ENCODE measurements at places on chromosomes 5 and 9.

- DNase-seq = peak; percentile 47
These were observed 288.7 kb downstream of the FBXL17 start for GRCh38 chr5:108093186-108093585.

GRCh38 chr5:76789991-76790581 lies 28.7 kb upstream of the F2RL1 start:
- peak; percentile 37 for DNase-seq

DNA sequence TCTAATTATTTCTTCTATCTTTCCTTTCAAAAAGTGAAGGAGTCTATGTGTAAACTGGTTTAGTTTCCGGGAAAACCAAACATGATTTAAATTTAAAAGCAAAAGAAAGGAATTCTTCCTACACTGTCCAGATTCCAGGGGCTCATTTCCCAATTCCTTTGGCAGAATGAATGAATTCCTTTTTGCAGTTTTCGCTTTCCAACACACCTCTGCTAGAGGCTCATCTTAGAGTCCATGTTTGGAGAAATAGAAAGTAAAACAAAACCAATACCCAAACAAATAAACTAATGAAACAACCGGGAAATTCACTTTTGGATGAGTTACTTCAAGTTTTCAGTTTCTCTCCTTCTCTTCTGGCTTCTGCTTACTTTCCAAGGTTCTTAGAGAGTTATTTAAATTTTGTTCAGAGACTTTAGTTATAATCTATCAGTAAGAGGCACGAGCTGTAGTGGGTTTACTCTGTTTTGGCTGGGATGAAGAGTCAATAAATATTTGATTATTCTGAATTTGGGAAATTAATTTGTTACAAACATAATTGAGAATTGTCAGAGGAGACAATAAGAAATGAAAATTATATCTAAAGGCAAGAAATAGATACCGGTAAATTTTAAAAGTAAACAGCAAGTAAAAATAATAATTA lies 365.0 kb upstream of the CDH9 start:
- DNase-seq = peak; percentile 13

- DNase-seq = no peak
These were observed 55.1 kb downstream of the TLE1 start for GRCh38 chr9:81633952-81634854.

DNA sequence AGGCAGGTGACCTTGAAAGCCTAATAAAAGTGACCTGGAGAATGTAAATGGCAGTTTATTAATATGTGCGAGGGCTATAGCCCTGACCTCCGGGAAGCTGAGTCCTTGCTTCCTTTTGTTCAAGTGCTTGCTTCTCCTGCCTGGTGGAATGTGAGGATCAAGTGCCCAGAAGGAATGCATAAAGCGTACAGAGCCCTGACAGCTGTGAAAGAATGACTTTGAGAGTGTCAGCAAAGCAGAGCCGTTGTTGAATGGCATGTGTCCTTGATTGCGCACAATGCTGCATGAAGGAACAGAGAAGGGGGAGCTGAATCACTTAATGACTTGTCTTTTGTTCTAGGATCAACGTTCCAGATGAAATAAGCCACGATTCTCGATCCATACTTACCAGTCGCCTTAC lies 133.0 kb downstream of the SLF1 start:
- no peak for DNase-seq

GRCh38 chr5:127810707-127811490 lies 107.7 kb downstream of the CCDC192 start:
- DNase-seq = no peak

- no peak for DNase-seq
These were observed 56.0 kb upstream of the PTGER4 start for GRCh38 chr5:40623480-40624420.

DNA sequence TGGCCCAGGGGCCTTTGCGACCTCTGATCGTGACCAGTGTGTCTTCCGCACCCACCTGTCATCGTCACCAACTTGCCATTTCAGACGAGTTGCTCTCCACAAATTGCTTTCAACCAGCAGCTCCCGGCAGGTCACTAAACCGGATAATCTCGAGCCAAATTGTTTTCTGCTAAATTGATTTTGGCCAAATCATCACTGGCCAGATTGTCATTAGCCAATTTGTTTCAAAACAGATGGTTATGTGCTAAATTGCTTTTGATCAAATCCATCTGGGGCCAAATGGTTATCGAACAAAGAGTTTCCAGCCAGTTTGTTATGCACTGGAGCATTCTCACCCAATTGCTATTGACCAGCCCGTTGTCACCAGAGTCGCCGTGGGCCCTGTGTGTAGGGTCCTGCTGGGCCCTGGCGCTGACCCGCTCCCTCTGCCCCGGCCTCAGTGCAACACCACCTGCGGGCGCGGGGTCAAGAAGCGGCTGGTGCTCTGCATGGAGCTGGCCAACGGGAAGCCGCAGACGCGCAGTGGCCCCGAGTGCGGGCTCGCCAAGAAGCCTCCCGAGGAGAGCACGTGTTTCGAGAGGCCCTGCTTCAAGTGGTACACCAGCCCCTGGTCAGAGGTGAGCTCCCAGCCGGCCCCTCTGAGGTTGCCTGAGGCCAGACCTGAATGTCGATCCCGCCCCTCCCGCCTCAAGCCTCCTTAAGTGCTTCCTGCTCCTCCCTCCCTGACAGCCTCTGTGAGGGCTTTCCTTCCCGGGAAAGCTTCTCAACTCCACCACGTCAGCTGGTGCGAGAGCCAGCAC lies 35.6 kb downstream of the ADAMTSL2 start:
- no peak for DNase-seq

GRCh38 chr5:111259636-111260035 lies 35.5 kb downstream of the CAMK4 start:
- DNase-seq = no peak

DNA sequence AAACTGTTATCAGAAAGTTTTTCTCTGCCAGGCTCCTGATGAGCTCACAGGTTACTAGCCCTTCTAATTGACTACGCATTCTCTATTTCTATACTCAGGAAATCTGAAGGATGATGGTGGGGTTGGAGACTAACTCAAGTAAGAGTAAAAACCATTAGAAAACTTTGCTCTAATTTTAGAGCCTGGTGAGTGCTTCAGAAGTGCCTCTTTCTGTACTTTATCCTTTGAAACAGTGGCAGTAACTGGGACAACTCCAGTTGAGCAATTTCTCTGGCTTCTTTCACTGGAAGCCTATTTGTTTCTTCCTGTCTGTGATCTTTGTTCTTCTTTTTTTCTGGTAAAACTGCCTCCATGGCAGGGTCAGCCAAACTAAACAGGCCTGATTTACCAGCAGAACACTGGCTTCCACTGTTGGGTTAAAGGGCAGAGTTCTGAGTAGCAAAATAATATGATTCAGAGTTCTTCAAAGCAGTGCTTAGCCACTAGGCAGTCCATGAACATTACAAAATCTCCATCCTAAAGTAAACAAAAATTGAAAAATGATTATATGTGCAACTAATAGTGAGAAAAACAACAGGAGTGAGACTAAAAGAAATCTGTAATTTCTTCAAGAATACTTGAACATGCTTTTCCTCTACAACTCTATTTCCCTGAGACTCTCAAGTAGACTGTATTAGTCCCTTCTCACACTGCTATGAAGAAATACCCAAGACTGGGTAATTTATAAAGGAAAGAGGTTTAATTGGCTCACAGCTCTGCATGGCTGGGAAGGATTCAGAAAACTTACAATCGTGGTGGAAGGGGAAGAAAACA lies 79.8 kb downstream of the MROH2B start:
- no peak for DNase-seq

GRCh38 chr5:141515946-141516671 lies 27.2 kb downstream of the PCDHGC5 start:
- no peak for DNase-seq

- DNase-seq = peak; percentile 72
These were observed 28.4 kb upstream of the SUSD1 start for GRCh38 chr9:112203536-112203935.

DNA sequence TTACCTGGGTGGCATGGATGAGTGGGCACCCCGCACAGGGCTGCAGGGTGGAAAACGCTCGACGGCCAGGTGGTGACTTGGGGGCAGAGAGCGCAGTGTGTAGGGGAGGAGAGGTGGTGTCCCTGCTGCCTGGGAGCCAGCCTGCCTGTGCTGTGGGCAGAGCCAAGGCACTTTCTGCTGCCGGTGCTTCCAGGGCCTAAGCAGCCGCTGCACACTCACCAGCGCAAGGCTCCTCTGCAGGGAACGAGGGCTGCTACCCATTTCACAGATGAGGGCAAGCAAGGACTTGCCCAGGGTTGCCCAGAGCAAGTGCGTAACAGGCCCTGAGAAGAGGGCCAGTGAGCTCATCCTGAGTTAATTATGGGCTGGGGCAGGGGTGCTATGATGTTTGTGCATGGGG lies 62.5 kb downstream of the CRB2 start:
- no peak for DNase-seq

- no peak for DNase-seq
These were observed 722 bp downstream of the CDC42SE2 start for GRCh38 chr5:131264451-131265099.

GRCh38 chr9:104983491-104983890 lies 55.5 kb upstream of the ABCA1 start:
- no peak for DNase-seq

DNA sequence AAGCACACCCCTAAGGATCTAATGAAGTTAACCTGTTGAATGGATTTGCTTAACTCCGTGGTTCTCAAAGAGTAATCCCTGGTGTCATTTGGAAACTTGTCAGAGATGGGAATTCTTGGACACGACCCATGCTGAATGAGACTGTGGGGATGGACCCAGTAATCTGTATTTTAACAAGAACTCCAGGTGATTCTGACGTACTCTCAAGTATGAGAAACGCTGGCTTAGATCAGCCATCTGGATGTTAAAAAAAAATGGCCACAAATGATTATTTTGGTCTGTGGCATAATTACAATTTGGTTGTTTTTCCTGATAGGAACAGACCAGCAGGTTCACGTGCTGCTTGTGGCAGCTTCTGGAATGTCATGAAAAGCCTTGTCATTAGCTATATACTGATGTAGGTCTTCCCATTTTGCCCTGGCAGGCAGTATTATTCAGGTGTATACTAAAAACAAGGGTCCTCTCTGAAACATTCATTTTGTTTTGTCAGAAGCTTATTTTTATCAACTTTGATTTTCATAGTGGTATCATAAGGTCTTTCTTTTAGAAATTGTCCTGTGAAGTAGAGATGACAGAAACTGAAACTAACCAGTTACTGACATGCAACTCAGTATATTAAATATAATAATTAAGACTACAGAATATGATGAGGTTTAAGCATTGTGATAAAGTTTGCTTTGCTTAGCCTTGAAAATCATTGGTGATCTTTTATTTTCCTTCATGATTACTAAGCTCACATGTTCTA lies 15.4 kb downstream of the CPEB4 start:
- no peak for DNase-seq

DNA sequence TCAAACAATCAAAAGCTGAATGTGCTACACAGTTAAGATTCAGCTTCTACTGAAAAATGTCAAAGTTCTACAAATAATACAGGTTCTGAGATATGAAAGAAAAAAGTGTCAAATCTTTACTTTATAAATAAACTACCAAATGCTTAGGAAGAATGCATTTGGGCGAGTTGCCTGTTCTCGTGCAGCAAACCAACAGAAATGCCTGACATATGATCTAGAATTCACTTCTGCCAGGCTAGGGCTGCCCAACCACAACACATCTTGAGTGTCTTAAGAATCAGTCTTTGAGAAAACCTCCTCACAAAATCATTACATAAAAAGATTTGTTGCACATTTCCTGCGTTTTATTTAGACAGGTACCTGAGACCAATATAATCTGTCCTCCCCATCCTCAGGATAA lies 42.2 kb downstream of the ANKH start:
- peak; percentile 61 for DNase-seq

Measured in AG10803 (cell line).